H4 (cell line): ENCODE measurements at places on chromosomes 11 and 22. TPM values are rescaled to one million over a fixed set of nuclear protein-coding genes. Genes with fewer than 3 reads are reported as not detected.

The SSH3 gene
- total RNA-seq, result 6.5 and 8.5 TPM in 2 replicates

The OR4D5 gene
- not detected in 2 replicates for total RNA-seq

The DAGLA gene
- 0.68 and 0.83 TPM in 2 replicates for total RNA-seq

The GAB4 gene
- not detected in 2 replicates for total RNA-seq

The OPCML gene
- 0.06 and 0.12 TPM in 2 replicates for total RNA-seq

The ARHGAP20 gene
- 0.58 and 1.5 TPM in 2 replicates for total RNA-seq

The PLEKHA7 gene
- total RNA-seq, result 0.75 TPM in 1 of 2 replicates, not detected in the other

The FOLH1 gene
- 1.5 and 4.6 TPM in 2 replicates for total RNA-seq

The DNAJC4 gene
- total RNA-seq, result 2.5 and 4.5 TPM in 2 replicates

The TRIM3 gene
- 10.6 and 15.1 TPM in 2 replicates for total RNA-seq

The SYCE3 gene
- not detected in 2 replicates for total RNA-seq

The ARL2 gene
- total RNA-seq, result 266 and 271 TPM in 2 replicates

The POGLUT3 gene
- total RNA-seq, result 63.7 and 64.4 TPM in 2 replicates

The NAALAD2 gene
- 0.29 and 2.8 TPM in 2 replicates for total RNA-seq

The CCDC34 gene
- 29.7 and 29.8 TPM in 2 replicates for total RNA-seq

The TSGA10IP gene
- total RNA-seq, result not detected in 2 replicates

The TTC12 gene
- total RNA-seq, result 10.8 and 17.2 TPM in 2 replicates

The CNTN5 gene
- total RNA-seq, result 3.8 TPM in 2 replicates

The NXPE2 gene
- total RNA-seq, result not detected in 2 replicates
